Stimulated activated naive CD4-positive, alpha-beta T cell (primary cell): ENCODE measurements at places on chromosomes 4 and X.

GRCh38 chrX:23732704-23733103 lies 10.4 kb downstream of the ACOT9 start:
- DNase-seq = no peak

DNA sequence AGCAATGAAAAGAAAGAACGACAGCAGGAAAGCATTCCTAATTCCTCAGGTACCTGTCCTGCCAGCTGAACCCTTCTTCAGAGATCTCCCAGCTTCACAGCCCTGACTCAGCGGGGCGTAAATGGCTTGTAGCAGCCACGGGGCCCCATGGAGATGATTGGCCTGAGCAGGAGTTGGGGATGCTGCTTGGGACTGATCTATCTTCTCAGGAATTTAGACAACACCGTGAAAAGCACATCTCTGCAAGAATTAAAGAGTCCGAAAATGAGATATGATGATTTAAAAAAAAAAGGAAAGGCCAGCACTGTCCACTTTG lies 22.5 kb upstream of the SLC25A4 start:
- no peak for DNase-seq

DNA sequence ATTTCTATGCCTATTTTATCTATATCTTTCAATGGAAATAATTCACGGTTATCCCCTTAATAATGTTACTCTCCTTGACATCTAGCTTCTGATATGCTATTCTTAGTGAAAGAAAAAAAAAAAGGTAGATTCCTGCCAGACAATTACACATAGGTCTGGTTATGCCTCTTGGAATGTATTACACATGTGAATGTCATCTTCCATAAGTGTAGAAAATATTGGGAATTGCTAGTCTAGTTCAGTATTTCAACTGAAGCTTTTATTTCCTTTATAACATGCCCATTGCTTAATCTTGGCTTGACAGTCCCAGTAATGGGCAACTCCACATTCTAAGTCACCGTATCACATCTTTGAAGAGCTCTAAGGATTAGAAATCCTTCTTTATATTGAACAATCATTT lies 25.4 kb upstream of the PPP1R2C start:
- DNase-seq = no peak

- no peak for DNase-seq
These were observed 208.6 kb upstream of the SFRP2 start for GRCh38 chr4:153997516-153997915.

DNA sequence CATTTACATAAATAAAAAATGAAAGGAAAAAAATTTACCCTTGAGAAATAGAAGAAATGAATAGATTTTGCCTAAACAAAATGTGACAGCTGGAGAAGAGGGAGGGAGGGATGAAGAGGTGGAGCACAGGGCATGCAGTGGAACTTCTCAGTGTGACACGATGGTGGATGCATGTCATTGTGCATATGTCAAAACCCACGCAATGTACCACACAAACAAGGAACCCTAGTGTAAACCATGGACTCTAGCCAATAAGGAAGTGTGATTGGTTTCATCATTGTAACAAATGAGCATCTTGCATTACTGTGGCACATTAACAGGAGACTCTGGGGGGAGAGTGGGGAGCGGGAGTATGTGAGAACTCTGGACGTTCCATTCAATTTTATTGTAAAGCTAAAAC lies 58.6 kb downstream of the GATB start:
- DNase-seq = no peak

DNA sequence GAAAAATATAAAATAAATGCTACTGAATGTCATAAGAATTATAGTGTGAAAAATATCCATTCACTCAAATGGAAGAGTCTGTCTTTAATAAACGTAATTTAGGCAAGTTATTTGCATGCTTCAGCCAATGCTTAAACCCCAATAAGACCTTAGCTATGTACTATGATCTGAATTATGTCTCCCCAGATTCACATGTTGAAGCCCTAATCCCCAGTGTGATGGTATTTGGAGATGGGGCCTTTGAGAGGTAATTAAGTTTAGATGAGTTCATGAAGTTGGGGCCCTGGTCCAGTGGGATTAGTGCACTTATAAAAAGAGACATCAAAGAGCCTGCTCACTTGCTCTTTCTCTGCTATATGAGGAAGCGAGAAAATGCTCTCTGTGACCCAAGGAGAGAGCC lies 28.7 kb downstream of the SLC39A8 start:
- no peak for DNase-seq

- DNase-seq = no peak
These were observed 104.7 kb downstream of the MGST2 start for GRCh38 chr4:139770361-139770760.

- no peak for DNase-seq
These were observed 56.0 kb upstream of the RELL1 start for GRCh38 chr4:37742149-37742548.

GRCh38 chrX:43513085-43513484 lies 143.0 kb upstream of the MAOA start:
- no peak for DNase-seq
